ENCODE measurements at places on chromosomes 6 and 20. TPM values are rescaled to one million over a fixed set of nuclear protein-coding genes. Genes with fewer than 3 reads are reported as not detected.

The MAPK13 gene
- 41.4 TPM for total RNA-seq

The ULBP2 gene
- total RNA-seq, result 5.8 TPM

- peak; percentile 53 for DNase-seq
Measured at GRCh38 chr6:43060034-43060754, 763 bp downstream of the KLC4 start.

GRCh38 chr20:5580940-5581708 is 169.1 kb upstream of the SHLD1 start:
- no peak for DNase-seq

GRCh38 chr6:82270881-82271635 is 23.5 kb upstream of the IBTK start:
- DNase-seq, result peak; percentile 57

DNA sequence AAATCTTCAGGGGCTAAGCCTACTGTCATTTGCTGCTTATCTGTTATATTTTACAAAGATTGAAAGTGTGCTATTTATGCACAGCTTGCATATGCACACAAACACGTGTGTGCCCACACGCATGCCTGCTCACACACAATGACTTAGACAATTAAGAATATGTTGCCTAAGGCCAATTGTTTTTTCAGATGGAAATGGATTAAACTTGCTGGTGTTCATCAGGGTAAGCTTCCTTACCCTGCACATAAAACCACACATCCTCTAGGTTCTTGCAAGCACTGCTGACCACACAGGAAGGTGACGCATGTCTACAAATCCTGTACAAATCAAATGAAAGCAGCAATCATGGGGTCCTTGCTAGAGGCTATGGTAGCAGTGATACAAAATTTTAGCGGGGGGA is 58.4 kb downstream of the GJA10 start:
- DNase-seq, result peak; percentile 92

GRCh38 chr6:26629359-26629758 is 30.2 kb downstream of the ZNF322 start:
- DNase-seq, result no peak
